ENCODE measurements at places on chromosomes 6 and 20. TPM values are rescaled to one million over a fixed set of nuclear protein-coding genes. Genes with fewer than 3 reads are reported as not detected.

MAP7 gene
- total RNA-seq, result 1.4 TPM

- no peak for DNase-seq
Measured at GRCh38 chr6:12264671-12265070, 25.5 kb upstream of the EDN1 start.

DNA sequence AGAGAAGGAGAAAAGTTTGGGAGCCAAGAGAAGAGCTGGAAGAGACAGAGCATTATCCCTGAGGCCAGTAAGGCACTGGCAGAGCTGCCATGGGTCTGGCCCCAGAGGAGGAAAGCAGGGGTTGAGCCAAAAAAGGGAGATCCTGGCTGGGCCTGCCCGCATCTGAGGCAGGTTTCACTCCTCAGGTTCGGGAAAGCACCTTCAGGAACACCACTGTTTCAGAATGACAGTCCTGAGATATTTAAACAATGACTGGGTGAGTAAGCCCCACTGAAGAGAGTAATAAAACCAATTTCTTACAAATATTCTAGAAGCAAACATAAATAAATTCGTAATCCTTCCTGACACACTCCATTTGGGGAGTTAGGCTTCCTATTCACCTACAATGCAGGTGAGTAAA, 152.2 kb downstream of the BACH2 start:
- DNase-seq, result no peak

GRCh38 chr6:133923938-133924593, 29.0 kb upstream of the TBPL1 start:
- DNase-seq, result peak; percentile 56

SYCP2 gene
- 5.4 TPM for total RNA-seq

GRCh38 chr20:44683263-44684046, 31.7 kb upstream of the CCN5 start:
- peak; percentile 66 for DNase-seq

DNA sequence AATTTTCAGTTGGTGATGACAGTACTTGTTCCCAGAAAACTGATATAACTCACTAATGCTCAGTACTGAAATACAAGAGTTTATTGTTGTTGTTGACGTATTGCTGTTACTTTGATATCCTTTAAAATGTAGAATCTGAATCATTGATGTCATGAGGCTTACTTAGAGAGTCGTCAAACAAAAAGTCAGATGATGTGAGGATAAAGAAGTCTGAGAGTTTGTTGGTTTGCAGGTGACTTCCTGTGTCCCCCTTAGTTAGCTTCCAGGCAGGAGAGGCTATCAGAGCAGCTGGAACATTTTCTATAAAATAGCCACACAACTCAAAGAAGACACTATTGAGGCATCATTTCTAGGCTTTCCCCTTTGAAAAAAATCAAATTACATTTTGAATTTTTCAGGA, 97.9 kb downstream of the ADGRG6 start:
- DNase-seq, result no peak

DNA sequence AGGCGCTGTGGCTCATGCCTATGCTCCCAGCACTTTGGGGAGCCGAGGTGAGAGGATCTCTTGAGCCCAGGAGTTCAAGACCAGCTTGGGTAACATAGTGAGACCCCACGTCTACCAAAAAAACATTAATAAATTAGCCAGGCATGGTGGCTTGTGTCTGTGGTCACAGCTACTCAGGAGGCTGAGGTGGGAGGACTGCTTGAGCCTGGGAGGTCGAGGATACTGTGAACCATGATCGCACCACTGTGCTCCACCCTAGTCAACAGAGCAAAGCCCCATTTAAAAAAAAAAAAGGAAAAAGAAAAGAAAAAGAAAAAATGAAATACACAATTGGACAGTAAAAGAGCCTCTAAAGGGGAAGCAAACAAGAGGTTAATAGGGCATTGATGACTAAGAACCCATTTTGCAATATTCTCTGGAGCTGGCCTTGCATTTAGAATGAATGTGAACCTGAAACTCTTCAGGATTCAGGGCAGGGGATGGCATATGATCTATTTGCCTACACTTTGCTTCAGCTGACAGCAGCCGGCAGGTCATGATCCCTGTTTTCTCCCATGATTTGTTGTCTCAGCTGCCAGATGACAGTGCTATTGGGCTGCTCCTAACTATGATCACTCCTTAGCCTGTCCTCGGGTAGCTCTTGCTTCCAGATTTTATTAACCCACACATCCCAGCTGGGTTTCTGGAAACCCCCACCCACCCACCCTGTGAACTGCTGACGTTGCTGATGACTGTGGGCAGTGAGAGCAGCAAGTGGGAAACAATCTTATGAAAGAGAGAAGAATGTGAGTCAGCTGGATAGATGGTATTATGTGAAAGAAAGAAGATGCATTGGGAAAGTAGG, 83.8 kb upstream of the ELOVL5 start:
- no peak for DNase-seq

- DNase-seq, result no peak
Measured at GRCh38 chr6:9634776-9635175, 780.1 kb downstream of the TFAP2A start.

- DNase-seq, result no peak
Measured at GRCh38 chr6:7401075-7401474, 11.5 kb downstream of the RIOK1 start.

RBPJL gene
- not detected for total RNA-seq

- DNase-seq, result no peak
Measured at GRCh38 chr6:148151896-148152643, 190.6 kb upstream of the SASH1 start.

DNA sequence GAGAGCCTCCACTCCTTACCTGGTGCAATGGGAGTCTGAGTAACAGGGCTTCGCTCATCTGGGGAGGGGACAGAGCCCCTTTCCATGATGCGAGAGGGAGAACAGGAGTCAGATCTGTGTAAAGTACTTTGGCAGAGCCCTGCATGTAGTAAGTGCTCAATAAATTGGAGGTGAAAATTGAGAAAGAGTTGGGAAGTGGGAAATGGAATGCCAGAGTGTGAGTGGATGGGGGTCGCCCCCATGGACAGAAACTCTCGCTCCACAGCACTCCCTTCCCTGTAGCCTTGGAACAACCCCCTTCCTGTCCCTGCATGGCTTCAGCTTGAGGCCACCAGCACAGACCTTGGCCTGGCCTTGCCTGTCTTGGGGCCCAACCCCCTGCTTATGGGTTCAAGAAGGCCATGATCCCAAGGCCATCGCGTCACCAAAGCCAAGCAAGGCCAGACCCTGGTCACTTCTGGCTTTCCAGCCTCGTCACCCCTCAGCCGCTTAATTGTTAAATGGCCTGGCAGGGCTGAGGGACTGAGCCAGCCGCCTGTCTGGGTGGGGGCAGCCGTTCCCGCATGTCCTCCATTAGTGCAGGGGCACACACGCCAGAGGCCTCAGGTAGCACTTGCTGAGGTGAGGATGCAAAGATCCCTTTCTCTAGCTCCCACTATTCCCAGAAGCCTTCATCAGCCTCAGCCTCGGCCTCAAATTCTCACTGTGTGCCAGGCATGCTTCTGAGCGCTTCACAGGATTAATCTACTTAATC, 93.7 kb upstream of the PTPN1 start:
- DNase-seq, result no peak

GRCh38 chr6:137834508-137834907, 32.6 kb upstream of the TNFAIP3 start:
- no peak for DNase-seq

- peak; percentile 44 for DNase-seq
Measured at GRCh38 chr6:54717849-54718455, 128.6 kb upstream of the FAM83B start.

- no peak for DNase-seq
Measured at GRCh38 chr20:1895674-1896483, 672 bp downstream of the SIRPA start.

- DNase-seq, result no peak
Measured at GRCh38 chr6:155325700-155326516, 11.6 kb upstream of the TFB1M start.

DNA sequence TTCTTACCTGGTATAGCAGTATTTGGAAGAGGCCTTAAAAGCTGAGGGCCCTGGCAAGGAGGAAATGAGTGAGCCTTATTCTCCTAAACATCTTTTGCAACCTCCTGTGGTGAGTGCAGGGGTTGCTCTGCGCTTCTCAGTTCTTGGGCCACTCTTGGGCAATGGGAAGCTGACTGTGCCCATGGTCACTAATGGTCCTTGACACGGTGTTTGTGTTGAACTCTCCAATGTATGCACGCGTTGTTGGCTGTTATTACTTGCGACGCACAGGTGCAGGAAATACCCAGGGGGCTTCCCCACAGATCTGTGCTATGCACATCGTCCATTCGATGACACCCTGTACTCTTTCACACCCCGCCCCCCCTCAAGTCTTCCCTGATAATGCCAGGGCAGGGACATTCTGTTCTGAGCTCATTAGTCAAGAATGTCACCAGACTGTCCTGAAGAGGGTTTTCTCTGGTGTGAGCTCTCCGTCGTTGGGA, 79.7 kb downstream of the EDN1 start:
- no peak for DNase-seq

LY6G5C gene
- 2.3 TPM for total RNA-seq

- DNase-seq, result no peak
Measured at GRCh38 chr6:128600397-128600951, 80.1 kb upstream of the PTPRK start.

ZFP57 gene
- total RNA-seq, result not detected

DNA sequence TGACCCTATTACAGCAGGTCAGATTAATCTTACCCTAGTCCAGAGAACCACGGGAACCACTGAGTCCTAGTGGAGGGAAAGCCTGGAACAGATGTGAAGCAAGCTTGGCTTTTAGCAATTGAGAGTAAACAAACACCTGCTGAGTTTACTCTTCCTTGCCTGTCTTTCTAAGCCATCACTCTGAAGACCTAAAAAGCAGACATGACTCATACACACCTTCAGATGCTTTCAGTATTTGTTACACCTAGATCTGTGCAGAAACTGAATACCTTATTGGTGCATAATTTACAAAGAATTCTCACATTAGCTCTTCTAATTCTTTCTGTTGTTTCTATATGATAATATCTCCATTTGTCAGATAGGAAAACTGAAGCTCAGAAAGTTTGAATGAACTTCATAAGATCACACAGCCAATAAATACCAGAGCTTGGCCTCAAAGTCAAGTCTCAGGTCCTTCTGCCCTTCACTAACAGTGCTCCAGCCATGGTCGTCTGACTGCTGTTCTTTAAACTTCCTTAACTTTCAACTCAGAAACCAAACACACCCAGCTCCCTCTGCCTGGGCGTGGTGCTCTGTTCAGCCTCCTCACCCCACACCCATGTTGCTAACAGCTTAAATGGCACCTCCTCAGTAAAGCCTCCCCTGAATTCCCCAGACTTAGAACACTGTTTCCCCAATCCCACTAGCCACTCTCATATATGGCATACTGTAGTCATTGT, 8.6 kb upstream of the GABBR1 start:
- peak; percentile 52 for DNase-seq

DNA sequence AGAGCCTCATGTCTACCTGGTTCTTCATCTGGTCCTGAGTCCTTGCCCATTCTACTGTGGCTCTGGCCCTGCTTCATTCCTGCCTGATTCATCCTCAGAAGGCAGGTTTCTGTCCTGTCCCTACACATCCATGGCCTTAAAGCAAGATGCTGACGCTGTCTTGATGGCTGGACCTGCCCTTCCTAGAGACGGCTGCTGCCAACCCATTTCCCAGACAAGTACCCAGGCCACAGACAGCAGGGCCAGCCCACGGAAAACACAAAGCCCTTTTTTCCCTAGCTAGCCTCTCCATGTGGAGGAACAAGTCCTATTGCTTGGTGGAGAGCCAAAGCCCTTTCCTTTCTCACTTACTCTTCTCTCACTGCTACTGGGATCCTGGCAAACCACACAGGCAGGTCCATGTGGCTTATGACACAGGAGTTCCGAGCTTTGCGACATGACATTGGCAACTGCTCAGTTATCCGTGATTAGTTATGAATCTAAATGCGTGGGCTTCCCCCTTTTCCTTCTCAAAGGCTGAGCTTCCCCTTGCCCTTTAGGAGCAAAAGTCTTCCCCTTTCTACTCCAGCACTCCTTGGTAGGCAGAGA, 72.9 kb downstream of the SLC22A3 start:
- no peak for DNase-seq

- no peak for DNase-seq
Measured at GRCh38 chr6:53603386-53604116, 58.6 kb upstream of the GCLC start.

GRCh38 chr20:19757487-19758132, 448 bp upstream of the RIN2 start:
- no peak for DNase-seq

HNF4A gene
- not detected for total RNA-seq

Data from activated CD4-positive, alpha-beta memory T cell treated with anti-CD3 and anti-CD28 coated beads, Interleukin-2, amount 10 ng/mL, durations not matched to agents 7 days and 5 days (primary cell).